ENCODE measurements at places on chromosomes 1 and 21. TPM values are rescaled to one million over a fixed set of nuclear protein-coding genes. Genes with fewer than 3 reads are reported as not detected.

Gene CRNN
- 0.23 TPM for total RNA-seq

Gene ZDHHC18
- 31.7 TPM for total RNA-seq

Gene KIF14
- total RNA-seq: under 0.01 TPM

Gene CHI3L2
- total RNA-seq: 5.4 TPM

- DNase-seq: no peak
These were observed 63.2 kb downstream of the RGS2 start for GRCh38 chr1:192872010-192872409.

- no peak for DNase-seq
These were observed 27.2 kb upstream of the RCSD1 start for GRCh38 chr1:167602840-167603239.

DNA sequence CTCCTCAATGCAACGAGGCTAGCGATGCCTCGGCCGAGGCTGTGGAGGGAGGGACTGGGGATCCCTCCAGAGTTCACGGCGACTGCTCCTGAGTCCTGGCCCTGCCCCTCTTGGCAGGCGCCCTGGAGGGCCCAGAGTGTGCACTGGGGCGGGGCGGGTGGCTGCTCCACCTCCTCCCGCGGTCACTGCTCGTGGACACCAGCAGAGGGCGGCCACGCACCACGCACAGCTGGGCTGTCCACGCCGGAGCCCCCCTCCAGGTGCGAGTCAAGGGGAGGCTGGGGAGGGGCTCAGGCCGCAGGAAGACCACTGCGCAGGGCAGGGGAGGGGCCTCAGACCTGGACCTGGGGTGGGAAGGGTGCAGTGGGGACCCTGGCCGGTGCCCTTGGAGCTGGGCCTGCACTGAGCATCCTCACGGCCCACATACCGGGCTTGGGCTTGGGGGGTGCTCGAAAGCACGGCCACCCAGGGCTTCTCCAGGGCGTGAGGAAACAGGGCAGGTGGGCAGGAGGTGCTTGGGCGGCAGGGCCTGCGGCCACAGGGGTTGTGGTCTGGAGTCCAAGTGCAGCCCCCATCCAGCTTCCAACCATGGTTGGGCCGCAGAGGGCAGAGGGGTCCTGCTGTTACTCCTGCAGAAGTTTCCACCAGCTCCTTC lies 20.6 kb upstream of the TTC34 start:
- no peak for DNase-seq

GRCh38 chr1:109622137-109622892 lies 2.7 kb downstream of the AMPD2 start:
- peak; percentile 34 for DNase-seq

- DNase-seq: no peak
These were observed 171.2 kb downstream of the TTLL7 start for GRCh38 chr1:83827741-83828140.

All from esophagus muscularis mucosa (tissue), 4 donors.